ENCODE measurements at places on chromosomes 2 and 18.

DNA sequence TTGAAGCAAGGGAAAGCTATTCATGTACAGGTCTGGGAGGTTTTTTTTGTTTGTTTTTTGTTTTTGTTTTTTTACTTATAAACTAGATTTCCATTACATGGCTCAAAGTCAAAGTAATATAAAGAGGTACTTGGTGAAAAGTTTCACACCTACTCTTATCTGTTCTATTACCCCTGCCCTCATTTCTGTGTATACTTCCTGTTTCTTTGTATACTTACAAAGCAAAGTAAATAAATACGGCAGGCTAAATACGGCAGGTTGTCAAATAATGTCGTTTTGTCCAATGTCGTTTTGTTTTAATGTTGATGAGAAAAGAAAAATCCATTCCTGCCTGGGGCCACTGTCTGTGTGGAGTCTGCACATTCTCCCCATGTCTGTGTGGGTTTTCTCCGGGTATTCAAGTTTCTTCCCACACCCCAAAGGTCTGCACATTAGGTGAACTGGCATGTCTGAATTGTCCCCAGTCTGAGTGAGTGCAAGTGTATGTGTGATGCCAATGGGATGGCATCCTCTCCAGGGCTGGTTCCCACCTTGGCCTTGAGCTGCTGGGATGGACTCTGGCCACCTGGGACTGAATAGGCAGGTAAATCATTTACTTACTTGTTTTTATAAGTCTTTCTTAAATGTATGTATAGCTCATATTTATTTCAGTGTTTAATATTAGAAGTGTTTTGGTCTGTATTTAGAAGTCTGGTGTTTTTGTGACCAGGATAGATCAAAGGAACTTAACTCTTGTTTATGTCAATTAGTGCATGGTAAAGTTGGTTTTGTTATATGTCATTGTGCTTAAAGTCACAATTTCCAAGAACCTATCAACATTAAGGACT lies 13.4 kb downstream of the STAMBP start:
- no peak for DNase-seq

DNA sequence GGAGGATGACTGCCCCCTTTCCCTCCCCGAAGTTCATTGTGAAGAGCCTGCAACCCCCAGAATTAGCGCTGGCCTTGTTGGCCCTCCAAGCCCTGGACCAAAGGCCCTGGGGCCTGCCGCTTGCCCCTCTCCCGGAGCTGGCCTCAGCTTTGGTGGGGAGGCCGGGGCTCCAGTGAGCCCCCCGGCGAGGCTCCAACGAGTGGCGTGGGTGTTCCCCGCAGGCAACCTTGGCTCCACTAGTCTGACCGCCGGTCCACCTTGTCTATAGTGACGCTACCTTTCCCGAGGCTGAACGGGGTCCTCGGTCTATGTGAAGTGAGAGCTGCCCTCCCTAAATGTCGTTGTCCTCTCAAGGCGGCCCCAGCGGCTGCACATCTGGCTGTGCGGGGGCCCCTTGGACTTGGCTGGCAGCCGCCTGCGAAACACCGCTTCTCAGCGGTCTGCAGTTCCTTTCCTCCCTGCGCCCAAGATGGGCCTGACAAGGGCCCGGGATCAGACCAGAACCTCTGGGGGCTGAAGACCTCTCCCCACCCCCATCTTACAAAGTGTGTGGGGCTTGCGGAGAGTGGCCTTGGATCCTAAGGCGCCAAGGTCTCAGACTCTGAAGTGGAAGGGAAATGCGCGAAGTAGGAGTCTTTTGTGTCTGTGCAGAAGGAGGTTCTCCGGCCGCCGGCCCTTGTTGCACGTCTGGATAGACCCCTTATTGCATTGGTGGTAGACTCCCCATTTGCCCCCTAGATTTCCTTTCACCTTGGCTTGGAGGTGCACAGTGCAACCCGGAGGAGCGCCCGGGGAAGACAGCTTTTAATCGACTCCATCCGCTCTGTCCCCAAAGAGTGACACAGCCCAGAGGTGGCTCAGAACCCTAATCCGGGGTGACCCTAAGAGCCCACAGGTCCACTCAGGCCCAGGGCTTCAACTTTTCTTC lies 3.9 kb upstream of the HOXD10 start:
- no peak for DNase-seq

DNA sequence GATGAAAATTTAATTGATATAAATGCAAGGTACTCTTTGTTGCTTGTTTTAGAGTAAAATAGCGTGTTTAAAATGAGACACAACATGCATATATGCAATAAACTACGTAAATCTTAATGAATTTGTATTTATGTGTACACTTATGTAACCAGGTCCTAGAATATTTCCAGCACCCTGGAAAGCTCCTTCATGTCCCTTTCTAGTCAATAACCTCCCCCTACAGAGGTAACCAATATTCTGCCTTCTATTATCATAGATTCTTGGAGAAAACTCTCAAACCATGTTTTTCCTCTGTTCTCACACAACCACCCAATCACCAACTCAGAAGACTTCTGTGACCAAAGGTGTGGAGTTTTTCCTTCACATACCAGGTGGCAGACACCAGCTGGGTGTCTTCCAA lies 79.6 kb upstream of the THUMPD2 start:
- DNase-seq = no peak

DNA sequence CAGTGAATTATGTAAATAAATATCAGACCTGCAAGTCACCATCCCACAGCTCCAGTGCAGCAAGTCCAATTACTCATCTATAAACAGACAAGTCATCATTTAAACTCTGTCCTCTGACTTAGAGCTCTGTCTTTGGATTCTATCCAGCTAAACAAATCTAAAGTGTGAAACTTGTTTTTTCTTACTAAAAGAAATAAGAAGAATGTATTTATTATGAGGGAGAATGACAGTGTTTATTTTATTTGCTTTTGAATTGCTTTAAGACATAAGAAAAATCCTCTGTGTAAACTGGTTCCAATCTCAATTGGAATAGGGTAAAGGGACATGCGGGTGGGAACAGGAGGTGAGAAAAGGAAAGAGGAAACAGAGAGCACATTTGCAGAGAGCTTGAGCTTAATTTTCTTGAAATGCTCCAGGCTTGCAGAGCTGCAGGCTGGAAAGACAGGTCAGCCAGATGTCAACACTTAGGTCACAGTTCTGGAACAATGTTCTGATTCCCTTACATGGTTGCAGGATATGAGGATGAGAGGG lies 355.8 kb downstream of the MEIS1 start:
- DNase-seq = no peak

GRCh38 chr2:126877861-126878565 lies 20.7 kb upstream of the TEX51 start:
- DNase-seq = no peak

DNA sequence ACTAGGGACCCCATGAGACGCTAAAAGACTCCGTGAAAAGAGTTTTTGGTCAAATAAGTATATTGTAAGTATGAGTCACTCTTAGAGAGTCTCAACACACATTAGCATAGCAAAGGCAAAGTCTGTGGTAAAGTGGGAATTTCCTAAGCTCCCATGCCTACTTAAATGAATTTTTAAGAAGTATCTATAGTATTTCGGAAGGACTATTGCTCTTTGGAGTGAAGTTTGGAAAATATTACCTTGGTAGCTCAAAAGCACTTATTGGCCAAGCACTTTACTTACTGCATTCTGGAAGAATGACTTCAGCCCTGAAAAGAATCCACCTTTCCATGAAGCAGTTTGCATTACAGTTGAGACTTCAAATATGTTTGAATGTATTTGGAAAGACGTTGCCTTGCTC lies 57.1 kb downstream of the CAVIN2 start:
- DNase-seq = no peak

- no peak for DNase-seq
Observed at GRCh38 chr2:109349503-109350465, 220.8 kb downstream of the SH3RF3 start.

DNA sequence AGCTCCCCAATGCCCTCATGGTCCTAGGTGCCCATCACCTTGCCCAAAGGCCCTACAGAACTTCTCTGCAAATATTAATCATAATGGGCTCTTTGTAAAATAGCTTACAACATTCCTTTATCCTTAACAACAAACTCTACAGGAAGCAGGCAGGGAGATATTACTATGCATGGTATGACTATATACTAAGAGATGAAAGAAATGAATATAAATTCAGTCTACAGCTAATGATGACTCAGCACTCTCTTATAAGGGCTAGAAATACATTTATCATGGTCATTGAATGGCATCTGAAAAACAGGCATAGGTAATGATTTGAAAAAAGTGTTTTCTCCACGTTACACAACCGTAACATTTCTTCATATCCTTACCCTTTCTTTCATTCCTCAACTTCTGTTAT lies 254.8 kb upstream of the DSEL start:
- no peak for DNase-seq

DNA sequence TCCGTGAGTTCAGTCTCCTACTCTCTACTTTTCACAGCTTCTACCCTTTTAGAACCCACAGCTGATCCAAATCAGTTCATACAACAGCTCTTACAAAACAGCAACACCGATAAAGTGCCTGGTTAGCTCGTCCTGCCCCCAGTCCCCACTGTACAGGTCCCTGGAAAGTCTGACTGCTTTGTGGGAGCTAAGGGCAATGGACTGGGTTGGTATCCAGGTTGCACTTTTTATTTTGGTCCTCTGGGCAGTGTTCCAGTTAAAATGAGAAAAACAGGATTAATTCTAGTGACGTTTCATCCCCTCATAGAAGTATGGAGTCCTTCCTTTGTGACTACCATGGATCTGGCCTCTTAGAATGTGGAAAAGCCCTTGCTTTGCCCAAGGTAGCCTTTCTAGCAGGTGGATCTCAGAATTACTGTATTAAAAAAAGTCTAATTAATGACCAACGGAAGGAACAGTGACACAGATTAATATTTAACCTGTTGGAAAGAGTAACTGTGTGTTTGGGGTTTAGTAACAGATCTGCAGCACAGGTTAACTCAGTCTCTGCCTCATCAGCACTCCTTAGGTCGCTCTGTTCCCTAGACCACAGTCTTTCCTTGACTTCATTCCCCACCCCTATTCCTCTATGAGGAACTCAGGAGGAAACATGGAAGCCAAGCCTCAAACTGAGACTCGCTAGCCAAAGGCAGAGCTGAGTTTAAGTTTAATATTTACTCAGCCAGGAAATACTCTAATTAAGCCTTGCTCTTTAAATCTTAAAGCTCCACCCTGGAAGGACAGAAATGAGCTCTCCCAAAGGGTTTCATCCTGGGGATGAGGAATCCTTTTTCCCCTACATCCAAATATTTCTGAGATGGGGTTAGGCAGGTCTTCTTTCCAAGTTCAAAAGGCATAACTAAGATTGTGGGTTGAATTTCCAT lies 52.8 kb upstream of the ITGA6 start:
- DNase-seq = no peak

Measured in stimulated activated CD8-positive, alpha-beta memory T cell treated with anti-CD3 and anti-CD28 coated beads, Interleukin-15, amount 100 ng/mL, for 48 hours (primary cell).